ENCODE measurements at places on chromosomes 11 and 22.

DNA sequence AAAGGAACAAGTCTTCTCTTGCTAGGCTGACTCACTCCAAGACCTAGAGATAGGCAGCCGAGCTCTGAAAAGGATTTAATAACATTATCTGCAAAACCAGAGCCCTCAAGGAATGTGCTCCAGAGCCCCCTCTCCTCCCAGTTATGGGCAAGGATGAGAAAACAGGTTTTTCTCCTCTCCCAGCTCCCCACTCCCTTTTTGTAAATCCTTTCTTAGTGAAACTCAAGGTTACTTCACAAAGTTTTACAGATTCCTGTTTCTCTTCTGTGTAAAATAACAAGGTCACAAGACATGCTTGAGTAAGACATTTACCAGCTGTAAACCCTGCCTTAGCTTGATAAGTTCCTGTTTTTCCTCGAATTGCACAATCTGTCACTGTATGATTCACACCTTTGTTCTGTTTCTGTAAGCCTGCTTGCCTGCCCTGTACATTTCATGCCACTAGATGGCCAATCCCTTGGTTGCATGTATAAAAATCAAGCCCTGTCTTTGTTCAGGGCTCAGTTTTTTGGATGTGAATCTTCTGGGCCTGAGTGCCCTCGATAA lies 489.4 kb downstream of the KCNA4 start:
- peaks cover 3% of the 10 kb centered on the region for H3K4me1 ChIP-seq
- no peaks in the 10 kb centered on the region for H3K27me3 ChIP-seq
- H3K36me3 ChIP-seq, result no peaks in the 10 kb centered on the region
- peak; percentile 74 for DNase-seq
- no peak overlapping the region for H3K27ac ChIP-seq
- no peak overlapping the region for H3K4me3 ChIP-seq

DNA sequence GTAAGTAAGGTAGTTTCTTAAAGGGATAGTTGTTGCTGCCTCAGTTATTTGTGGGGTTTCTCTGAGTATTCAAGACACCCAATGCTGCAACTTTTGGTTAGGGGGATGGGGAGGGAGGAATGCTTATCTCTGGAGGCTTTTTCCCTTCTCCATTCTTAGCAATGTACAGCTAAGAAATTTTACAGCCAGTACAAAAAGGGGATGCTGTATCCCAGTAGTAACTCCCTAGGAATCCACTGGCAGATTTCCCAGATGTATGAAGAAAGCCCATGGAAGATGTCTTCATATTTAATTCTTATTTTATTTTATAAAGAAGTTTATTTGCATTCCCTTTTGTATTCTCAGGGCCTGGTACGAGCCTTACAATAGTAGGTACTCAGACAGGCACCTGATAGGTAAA lies 154.8 kb downstream of the ENTHD1 start:
- H3K4me1 ChIP-seq, result no peaks in the 10 kb centered on the region
- H3K4me3 ChIP-seq, result no peak overlapping the region
- peaks cover 25% of the 10 kb centered on the region for H3K27me3 ChIP-seq
- DNase-seq, result no peak
- no peaks in the 10 kb centered on the region for H3K36me3 ChIP-seq

GRCh38 chr11:69057801-69058200 lies 9.1 kb downstream of the TPCN2 start:
- H3K27me3 ChIP-seq, result no peaks in the 10 kb centered on the region
- H3K36me3 ChIP-seq, result peaks cover 56% of the 10 kb centered on the region
- H3K4me1 ChIP-seq, result peaks cover 7% of the 10 kb centered on the region
- H3K27ac ChIP-seq, result no peak overlapping the region
- H3K4me3 ChIP-seq, result no peak overlapping the region
- no peak for DNase-seq

DNA sequence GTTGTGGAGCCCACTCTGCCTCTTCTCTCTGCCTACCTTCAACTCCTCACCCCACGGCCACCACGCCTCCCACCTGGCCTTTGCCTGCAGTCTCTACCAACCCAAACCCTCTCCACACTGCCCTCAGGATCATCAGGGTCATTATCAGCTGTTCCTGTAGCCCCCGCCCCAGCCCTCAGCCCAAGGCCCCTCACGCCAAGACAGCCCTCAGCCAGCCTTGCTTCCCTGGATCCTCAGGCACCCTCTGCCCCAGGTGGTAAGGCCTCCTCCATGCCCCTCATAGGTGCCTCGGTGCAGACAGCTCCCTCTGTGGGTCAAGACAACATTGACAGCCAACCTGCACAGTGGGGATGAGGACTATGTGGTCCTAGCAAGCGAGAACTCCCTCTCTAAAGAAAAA lies 1.7 kb downstream of the SBF1 start:
- H3K4me1 ChIP-seq, result peaks cover 67% of the 10 kb centered on the region
- peak overlapping the region; percentile 75 for H3K4me3 ChIP-seq
- peak; percentile 55 for DNase-seq
- no peaks in the 10 kb centered on the region for H3K36me3 ChIP-seq
- no peak overlapping the region for H3K27ac ChIP-seq

Data from common myeloid progenitor, CD34-positive (primary cell).